DMS 273 treated with DMSO at 0.1 percent for 48 hours (cell line): ENCODE measurements at places on chromosomes 13 and 19.

- DNase-seq, result peak; percentile 30
These were observed at the start of gene FGF9 for GRCh38 chr13:21670883-21671619. TSS of gene FGF9 (plus strand) at chr13:21671073. CDS start at chr13:21671913, 840 bp downstream.

GRCh38 chr19:18344582-18344950, 4.2 kb downstream of the PGPEP1 start:
- DNase-seq, result no peak

- peak; percentile 71 for DNase-seq
These were observed 2.2 kb downstream of the HIF3A start for GRCh38 chr19:46299004-46299509.

GRCh38 chr19:1409204-1410005, 2.0 kb downstream of the DAZAP1 start:
- DNase-seq, result no peak

DNA sequence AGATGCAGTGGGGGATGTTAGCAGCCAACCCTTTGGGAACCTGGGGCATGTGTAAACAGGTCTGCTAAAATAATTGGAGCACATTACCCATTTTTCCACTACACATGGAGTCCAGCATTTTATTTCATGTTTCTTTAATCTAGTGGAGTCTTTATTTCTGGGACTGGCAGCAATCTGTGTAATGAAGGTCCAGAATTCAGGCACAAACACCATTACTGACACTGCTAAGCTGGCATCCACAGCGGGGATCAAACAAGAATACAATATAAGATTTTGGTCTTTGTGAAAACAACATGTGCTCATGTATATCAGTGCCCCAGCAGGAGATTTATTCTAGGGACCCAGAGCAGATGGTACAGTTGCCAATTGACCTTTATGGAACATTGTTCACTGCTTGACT, 1587.0 kb upstream of the PRR20A start:
- DNase-seq, result peak; percentile 91

DNA sequence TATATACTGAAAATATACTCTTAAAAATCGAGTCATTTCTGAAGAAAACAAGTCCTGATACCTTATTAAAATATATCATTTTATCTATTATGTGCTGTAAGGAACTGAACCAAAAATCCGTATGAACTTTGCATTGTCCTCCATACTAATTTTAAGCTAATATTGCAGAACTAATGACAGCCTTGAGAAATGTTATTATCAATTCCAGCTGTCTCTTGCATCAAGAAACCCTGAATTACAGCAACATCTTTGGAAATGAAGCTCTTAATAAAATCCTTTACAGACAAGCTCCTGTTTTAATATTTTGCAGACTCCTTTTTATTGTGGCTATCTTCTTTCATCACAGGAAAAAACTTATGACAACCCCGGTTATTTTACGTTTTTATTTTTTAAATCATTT, 1335.3 kb downstream of the EFNB2 start:
- no peak for DNase-seq

- DNase-seq, result no peak
These were observed 243.0 kb downstream of the PCDH17 start for GRCh38 chr13:57874530-57874929.

GRCh38 chr19:9116547-9116946, 984 bp upstream of the OR7G1 start:
- DNase-seq, result no peak

DNA sequence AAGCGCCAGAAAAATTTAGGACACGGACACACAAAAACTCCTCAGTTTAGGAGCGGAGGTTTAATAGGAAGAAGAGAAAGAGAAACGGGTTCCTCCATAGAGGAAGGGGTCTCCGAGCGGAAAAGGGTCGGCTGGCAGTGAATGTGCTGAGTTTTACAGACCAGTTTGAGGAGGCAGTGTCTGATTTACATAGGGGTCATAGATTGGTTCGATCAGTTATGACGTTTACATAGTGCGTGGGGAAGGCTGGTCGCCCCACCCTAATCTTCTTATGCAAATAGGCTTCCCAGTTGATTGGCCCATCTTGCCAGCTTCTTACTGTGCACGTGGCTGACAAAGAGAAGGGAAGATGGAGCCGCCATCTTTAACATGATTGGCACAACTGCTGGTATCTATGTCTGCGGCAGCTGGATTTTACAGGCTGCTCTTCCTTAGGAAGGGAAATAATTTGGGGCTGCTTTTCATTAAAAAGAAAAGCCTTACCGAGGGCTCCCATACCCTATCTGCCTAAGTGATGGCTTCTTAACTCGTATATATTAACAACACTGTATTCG, 1.2 kb upstream of the ZNF225 start:
- DNase-seq, result peak; percentile 55

DNA sequence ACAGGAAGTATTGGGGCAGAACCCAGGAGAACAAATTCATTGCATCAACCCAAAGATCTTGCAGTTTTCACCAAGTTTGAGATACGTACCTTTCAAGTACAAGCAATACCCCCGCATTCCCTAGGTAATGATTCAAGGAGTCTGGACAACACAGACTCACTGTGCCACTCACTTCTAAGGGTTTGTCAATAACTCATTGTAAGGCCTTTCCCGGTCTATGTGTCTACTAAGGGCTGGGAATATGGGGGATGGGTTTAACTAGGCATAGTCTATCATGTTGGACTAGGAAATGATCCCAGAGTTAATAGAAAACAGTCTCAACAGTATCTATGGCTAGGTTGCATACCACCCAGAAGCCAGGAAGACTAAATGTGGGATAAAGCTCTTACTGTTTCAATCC, 8.3 kb upstream of the ITM2B start:
- no peak for DNase-seq

- DNase-seq, result no peak
These were observed 28.0 kb downstream of the CYP4F22 start for GRCh38 chr19:15536350-15536749.

DNA sequence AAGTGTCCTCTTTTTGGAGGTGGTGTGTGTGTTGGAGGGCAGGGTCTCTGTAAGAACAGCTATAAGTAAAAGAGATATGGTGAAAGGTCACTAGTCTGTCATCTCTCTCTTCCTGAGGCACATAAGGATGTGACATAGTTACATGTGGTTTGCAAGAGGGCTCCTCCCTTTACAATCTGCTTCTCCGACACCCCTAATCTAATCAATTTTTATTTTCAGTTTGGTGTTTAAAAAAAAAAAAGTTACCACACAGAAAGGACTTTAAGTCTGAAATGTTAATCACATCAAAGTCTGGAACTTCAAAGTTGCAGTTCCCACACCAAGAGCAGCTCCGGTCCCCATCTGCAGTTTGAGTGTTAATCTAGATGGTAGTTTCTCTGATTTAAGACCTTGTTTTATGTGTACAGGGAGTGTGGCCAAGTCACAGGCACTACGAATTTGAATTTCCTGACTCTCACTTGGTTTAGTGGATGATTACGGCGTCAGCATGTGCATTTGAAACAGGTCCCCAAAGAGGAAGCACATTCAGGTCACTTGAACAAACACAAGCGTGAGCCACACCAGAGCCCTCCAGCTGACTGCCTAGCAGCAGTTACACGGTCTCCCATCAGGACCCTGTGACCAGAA, 53.1 kb downstream of the FOXO1 start:
- DNase-seq, result no peak

DNA sequence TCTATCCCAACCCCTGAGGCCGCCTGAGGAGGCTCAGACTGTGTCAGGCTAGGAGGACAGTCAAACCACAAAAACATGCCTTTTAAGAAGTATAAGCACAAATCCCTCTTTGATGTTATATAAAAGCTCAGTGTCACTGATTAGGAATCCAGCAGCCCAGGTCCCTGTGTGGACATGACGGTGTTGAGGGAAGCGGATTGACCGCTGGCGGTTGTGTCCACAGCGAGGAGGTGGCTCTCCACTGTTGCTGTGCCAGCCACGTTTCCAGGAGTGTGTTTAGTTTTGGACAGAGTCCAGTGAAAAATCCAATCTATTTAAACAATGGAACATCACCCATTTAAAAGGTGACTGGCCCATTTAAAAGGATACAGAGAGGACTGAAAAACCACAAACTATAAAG, 7.5 kb upstream of the GJA3 start:
- DNase-seq, result no peak

DNA sequence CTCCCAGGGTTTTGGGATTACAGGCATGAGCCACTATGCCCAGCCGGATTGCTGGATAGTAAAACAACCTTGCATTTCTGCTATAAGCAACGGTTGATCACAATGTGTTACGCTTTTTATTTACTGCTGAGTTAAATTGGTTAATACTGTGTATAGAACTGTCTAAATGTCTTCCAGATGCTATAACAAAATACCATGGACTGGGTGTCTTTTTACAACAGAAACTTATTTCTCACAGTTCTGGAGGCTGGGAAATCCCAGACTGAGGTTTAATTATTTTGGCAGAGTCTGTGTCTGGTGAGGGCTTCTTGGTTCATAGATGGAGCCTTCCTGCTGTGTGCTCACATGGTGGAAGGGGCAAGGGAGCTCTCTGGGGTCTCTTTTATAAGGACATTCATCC, 65.5 kb downstream of the ING1 start:
- no peak for DNase-seq

DNA sequence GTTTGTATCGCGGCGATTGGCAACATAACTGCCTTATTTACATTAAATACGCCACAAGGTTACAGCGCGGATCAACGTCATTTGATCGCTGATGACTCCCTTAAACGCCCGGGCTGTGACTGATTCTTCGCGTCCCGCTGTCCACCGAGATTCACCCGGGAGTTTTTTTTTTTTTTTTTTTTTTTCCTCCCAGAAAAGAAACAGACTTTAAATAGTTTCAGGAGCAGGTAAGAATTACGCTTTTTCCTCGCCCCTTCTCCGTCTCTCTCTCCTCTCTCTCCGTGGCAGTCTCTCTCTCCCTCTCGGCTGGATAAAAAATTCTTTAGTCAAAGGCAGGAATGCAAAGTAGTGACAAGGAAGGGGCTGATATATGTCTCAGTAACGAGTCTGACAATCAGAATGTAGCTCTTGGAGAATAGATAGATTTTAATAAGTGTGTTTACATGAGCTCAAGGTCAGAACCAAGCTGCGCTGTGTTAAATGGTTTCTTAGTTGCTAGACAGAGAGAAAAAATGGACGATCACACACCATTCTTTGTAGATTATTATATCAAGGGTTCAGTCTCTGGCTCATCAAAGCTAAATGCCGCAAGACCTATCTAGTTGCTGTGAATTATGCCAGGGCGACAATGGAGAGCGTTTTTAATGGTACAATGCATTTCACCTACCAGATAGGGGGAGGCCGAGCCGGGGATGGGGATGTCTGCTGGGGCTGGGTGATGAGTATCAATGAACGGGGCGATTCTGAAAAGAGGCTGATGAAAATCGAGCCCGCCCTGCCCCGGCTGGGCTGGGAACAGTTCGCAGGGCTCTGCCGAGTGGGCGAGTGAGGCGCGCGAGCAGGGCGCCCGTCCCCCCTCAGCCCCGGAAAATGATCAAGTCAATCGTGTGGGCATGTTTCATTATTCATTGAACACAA, 147.2 kb upstream of the ZNF536 start:
- DNase-seq, result no peak

GRCh38 chr13:48233046-48233888, at the start of gene ITM2B:
TSS of gene ITM2B (plus strand) at chr13:48233206. CDS start at chr13:48233361, 155 bp downstream.
- no peak for DNase-seq

GRCh38 chr13:60435762-60436374, 38.8 kb downstream of the TDRD3 start:
- DNase-seq, result no peak

DNA sequence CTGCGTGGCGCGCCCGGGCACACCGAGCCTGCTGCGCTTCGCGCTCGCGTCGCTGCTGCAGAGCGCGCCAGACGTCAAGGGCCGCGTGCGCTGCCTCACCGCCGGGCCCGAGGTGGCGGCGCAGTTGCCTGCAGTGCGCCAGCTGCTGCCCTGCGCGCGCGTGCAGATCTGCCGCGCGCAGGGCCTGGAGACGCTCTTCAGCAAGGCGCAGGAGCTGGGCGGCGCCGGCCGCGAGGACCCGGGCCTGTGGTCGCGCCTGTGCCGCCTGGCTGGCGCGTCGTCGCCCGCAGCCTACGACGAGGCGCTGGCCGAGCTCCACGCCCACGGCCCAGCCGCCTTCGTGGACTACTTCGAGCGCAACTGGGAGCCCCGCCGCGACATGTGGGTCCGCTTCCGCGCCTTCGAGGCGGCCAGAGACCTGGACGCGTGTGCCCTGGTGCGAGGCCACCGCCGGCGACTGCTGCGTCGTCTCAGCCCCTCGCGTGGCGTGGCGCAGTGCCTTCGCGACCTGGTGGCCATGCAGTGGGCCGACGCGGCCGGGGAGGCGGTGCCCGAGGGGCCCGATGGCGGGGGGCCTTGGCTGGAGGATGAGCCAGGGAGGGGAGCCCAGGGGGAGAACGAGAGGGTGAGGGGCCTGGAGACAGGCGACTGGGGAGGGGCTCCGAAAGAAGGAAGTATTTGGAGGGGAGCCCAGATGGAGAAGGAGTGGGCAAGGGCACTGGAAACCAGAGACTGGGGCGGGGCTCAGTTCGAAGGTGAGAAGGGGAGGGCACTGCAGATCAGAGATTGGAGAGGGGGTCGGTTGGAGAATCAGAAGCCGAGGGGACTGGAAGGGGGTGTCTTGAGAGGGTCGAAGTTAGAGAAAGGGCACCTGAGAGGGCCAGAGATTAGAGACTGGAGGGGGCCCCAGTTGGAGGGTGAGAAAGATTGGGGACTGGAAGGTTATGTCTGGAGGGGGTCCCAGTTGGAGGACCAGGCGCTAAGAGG, 24.7 kb downstream of the ZSWIM9 start:
- DNase-seq, result no peak

DNA sequence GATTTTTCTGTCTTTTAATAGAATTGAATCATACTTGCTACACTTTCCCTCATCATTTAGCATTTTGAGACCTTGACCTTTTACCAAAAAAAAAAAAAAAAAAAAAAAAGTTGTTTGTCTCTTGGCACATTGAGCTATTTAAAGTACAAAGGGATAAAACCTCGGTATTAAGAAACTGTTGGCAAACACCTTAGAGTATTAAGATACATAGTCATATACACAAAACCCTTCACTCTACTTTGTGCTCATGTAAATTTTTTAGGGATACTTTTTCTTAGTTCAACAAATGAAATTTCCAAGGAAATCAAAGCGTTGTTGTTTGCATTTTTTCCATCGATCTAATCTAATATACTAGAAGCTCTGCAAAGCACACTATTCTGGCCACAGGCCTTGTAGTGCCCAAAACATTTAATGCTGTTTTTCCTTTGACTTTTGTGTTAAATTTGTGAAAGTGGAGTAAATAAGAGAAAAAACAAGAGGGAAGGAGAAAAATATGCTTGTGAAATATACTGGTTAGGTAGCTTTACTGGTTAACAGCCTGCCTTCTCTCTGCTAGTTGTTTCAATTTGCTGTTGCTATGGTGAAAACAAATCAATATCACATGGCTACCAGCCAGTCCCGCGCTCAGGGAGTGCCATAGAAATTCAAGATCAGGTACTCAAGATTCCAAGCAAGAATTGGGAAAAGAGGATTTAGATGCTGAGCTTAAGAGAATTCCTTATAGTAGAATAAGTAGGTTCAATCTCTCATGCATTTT, 2.6 kb downstream of the MBNL2 start:
- no peak for DNase-seq

- DNase-seq, result no peak
These were observed 239.7 kb upstream of the MAB21L1 start for GRCh38 chr13:35716186-35716585.
